ENCODE measurements at places on chromosomes 12 and 14. TPM values are rescaled to one million over a fixed set of nuclear protein-coding genes. Genes with fewer than 3 reads are reported as not detected.

The MIPOL1 gene
- 0.81 TPM for total RNA-seq

The BRAP gene
- 27.5 TPM for total RNA-seq

The SOCS2 gene
- total RNA-seq = 1.7 TPM

The RAPGEF3 gene
- total RNA-seq = 0.15 TPM

The KDM5A gene
- 134 TPM for total RNA-seq

The TMEM106C gene
- 42.7 TPM for total RNA-seq

The MYBPC1 gene
- not detected for total RNA-seq

- H3K4me3 ChIP-seq = no peak overlapping the region
- H3K36me3 ChIP-seq = no peaks in the 10 kb centered on the region
- no peak for DNase-seq
- H3K4me1 ChIP-seq = no peaks in the 10 kb centered on the region
- no peak overlapping the region for H3K27ac ChIP-seq
Observed at GRCh38 chr14:26707234-26707633, 109.4 kb upstream of the NOVA1 start.

GRCh38 chr12:62758216-62758615 lies 176.7 kb downstream of the PPM1H start:
- no peak overlapping the region for H3K4me3 ChIP-seq
- no peaks in the 10 kb centered on the region for H3K27me3 ChIP-seq
- no peak overlapping the region for H3K27ac ChIP-seq
- no peaks in the 10 kb centered on the region for H3K4me1 ChIP-seq
- DNase-seq = no peak
- H3K36me3 ChIP-seq = no peaks in the 10 kb centered on the region

DNA sequence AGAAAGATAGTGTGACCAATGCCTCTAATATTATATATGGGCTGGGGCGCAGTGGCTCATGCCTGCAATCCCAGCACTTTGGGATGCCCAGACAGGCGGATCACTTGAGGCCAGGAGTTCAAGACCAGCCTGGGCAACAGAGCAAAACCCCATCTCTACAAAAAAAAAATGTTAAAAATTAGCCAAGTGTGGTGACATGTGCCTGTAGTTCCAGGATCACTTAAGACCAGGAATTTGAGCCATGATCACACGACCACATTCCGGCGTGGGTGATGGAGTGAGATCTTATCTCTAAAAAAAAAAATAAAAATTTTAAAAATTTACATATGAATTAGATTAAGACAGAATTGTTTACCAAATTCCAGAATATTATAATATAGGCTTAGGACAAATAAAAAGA lies 12.0 kb downstream of the TM7SF3 start:
- H3K27me3 ChIP-seq = no peaks in the 10 kb centered on the region
- DNase-seq = no peak

GRCh38 chr12:68790081-68790951 lies 17.7 kb upstream of the MDM2 start:
- H3K36me3 ChIP-seq = no peaks in the 10 kb centered on the region
- no peaks in the 10 kb centered on the region for H3K4me1 ChIP-seq
- H3K27me3 ChIP-seq = no peaks in the 10 kb centered on the region
- no peak for DNase-seq

GRCh38 chr12:13177373-13177772 lies 19.2 kb upstream of the EMP1 start:
- H3K27ac ChIP-seq = no peak overlapping the region
- H3K4me3 ChIP-seq = no peak overlapping the region
- no peak for DNase-seq
- H3K4me1 ChIP-seq = peaks cover 23% of the 10 kb centered on the region

DNA sequence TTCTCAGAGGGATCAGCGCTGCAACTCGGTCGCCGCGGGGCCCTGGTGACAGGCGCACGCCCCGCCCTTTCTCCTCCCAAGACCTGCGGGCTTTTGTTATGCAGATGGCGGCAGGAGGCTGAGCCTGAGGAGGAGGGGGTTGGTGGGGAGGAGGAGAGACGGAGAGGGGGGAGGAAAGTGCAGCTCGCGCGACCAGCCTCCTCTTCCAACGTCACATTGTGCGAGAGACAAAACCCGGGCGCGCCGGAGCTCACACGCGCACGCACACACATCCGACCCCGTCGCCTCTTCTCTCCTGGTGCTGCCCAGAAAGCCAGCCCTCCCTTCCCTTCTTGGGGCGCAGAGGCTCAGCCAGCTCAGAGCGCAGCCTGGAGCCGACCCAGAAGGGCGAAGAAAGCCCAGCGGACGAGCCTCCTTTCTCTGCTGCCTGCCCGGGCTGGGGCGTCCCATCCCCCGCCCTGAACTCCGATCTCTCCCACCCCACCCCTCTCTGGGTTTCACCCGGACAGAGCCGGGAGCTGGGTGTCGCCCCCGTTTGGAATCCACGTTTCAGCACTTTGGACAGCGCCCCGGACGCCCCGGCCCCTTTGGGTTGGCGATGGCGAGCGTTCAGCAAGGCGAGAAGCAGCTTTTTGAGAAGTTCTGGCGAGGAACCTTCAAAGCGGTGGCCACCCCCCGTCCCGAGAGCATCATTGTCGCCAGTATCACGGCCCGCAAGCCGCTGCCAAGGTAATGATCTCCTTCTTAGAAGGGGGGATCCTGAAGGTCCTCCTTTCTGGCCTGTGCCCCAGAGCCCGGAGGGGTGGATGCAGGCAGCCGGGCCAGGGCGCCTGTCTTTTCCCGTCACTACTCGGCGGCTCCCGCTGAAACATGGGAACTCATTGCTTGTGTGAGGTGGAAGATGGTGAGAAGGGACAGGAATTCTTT lies at the start of gene SRRM4:
Gene SRRM4 (plus strand): TSS at position 257 of the 927 bp plus-strand sequence. CDS start 342 bp downstream, at position 599.
- no peaks in the 10 kb centered on the region for H3K36me3 ChIP-seq
- no peaks in the 10 kb centered on the region for H3K4me1 ChIP-seq

- H3K4me1 ChIP-seq = no peaks in the 10 kb centered on the region
- H3K27ac ChIP-seq = no peak within 1 kb of the TSS
- DNase-seq = no peak
- H3K27me3 ChIP-seq = peaks cover 13% of the 10 kb centered on the region
- no peak within 1 kb of the TSS for H3K4me3 ChIP-seq
Observed at GRCh38 chr12:63150713-63151622, at the start of gene AVPR1A. TSS of gene AVPR1A (minus strand) at chr12:63151201. CDS start at chr12:63150836, 365 bp downstream.

GRCh38 chr14:105529569-105530284 lies 3.3 kb downstream of the TMEM121 start:
- no peaks in the 10 kb centered on the region for H3K27me3 ChIP-seq
- peaks cover 29% of the 10 kb centered on the region for H3K4me1 ChIP-seq
- peak; percentile 33 for DNase-seq
- H3K27ac ChIP-seq = peak overlapping the region; percentile 21

GRCh38 chr12:91947459-91947858 lies 198.2 kb downstream of the BTG1 start:
- no peaks in the 10 kb centered on the region for H3K36me3 ChIP-seq
- H3K27me3 ChIP-seq = no peaks in the 10 kb centered on the region
- DNase-seq = no peak
- H3K4me3 ChIP-seq = no peak overlapping the region
- H3K4me1 ChIP-seq = peaks cover 15% of the 10 kb centered on the region

- no peak overlapping the region for H3K4me3 ChIP-seq
- no peaks in the 10 kb centered on the region for H3K36me3 ChIP-seq
- no peak overlapping the region for H3K27ac ChIP-seq
- H3K4me1 ChIP-seq = no peaks in the 10 kb centered on the region
Observed at GRCh38 chr12:66035288-66035966, 95.1 kb downstream of the LLPH start.

DNA sequence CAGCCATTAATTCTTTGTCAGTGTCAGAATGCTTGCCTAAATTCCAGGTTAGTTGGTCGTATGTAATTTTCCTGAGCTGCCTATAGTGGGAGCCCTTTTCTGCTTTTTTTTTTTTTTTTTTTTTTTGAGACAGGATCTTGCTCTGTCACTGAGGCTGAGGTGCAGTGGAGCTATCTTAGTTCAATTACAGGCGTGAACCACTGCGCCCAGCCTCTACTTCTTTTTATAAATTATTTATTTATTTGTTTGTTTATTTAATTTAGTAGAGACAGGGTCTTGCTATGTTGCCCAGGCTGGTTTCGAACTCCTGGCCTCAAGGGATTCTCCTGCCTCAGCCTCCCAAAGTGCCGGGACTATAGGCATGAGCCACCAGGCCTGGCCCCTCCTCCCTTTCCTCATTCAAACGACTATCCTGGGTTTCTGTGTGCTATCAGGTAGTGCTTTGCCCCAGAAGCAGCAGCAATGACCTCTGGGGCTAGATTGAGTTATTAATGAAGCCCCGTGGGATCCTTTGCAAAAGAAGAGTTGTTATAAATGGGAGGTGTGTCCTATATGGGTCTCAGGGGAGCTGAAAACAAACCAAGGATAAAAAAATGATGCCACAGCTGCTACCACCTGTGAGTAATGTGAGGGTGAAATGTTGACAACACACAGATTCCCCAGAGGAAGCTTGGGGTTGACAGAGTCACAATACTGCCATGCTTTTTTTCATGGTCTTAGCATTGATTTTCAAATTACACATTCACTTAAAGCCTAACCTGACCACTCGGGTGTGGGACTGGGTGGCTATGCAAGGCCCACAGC lies 34.6 kb upstream of the NFKBIA start:
- H3K4me1 ChIP-seq = no peaks in the 10 kb centered on the region
- H3K27ac ChIP-seq = no peak overlapping the region
- H3K27me3 ChIP-seq = no peaks in the 10 kb centered on the region
- H3K4me3 ChIP-seq = no peak overlapping the region
- H3K36me3 ChIP-seq = no peaks in the 10 kb centered on the region
- no peak for DNase-seq

DNA sequence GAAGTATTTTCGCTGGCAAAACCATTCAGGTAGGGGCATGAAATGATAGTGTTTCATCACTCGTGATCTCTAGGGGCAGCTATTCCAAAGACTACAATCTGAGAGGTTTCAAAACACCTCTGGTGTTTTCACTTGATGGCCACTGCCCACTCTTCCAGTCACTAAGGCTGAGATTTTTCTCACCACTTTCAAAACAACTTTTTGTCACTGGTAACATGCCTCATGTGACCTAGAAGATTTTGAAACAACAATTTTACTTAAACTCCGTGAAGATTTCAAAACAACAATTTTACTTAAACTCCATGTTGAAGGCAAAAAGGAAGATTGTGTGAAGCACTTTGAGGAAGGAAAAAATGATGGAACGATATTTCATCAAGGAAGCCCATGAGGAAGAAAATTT lies 1.2 kb upstream of the IRAK3 start:
- no peak overlapping the region for H3K4me3 ChIP-seq
- H3K36me3 ChIP-seq = no peaks in the 10 kb centered on the region
- H3K27ac ChIP-seq = no peak overlapping the region
- H3K4me1 ChIP-seq = peaks cover 4% of the 10 kb centered on the region
- no peaks in the 10 kb centered on the region for H3K27me3 ChIP-seq
- no peak for DNase-seq

GRCh38 chr14:59482541-59483331 lies 1.5 kb downstream of the L3HYPDH start:
- H3K36me3 ChIP-seq = no peaks in the 10 kb centered on the region
- no peaks in the 10 kb centered on the region for H3K27me3 ChIP-seq
- H3K27ac ChIP-seq = no peak overlapping the region
- H3K4me3 ChIP-seq = no peak overlapping the region

DNA sequence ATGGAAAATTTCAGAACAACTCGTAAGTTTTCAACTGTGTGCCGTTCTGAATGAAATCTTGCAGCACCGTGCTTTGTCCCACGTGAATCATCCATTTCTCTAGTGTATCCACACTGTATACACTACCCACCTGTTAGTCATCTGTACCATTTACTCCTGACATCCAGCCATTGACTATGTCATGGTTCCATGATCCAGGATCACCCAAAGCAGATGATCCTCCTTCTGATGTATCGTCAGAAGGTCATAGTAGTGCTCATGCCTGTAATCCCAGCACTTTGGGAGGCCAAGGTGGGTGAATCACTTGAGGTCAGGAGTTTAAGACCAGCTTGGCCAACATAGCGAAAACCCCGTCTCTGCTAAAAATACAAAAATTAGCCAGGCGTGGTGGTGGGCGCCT lies 122.9 kb downstream of the PPHLN1 start:
- H3K36me3 ChIP-seq = peaks cover 4% of the 10 kb centered on the region
- H3K4me1 ChIP-seq = no peaks in the 10 kb centered on the region
- DNase-seq = no peak
- H3K27ac ChIP-seq = no peak overlapping the region

- no peaks in the 10 kb centered on the region for H3K36me3 ChIP-seq
- no peak overlapping the region for H3K4me3 ChIP-seq
- no peaks in the 10 kb centered on the region for H3K27me3 ChIP-seq
- no peak overlapping the region for H3K27ac ChIP-seq
Observed at GRCh38 chr14:103819503-103820307, 27.7 kb downstream of the PPP1R13B start.

DNA sequence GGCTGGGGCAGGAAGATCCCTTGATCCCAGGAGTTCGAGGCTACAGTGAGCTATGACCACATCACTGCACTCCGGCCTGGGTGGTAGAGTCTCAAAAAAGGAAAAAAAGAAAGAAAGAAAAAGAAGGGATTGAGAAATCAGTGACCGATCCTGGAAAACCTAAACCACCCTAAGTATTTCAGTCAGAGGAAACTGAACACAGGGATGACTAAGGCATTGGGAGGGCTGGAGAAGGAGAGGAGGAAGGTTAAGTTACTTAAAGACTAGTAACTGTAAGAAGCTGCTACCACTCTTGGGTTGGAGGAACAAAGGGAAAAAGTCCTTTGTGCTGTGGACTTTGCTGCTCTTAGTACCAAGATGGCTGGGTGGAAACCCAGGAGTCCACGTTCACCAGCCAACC lies 10.6 kb downstream of the HHIPL1 start:
- H3K36me3 ChIP-seq = no peaks in the 10 kb centered on the region
- H3K27me3 ChIP-seq = peaks cover 11% of the 10 kb centered on the region
- no peaks in the 10 kb centered on the region for H3K4me1 ChIP-seq
- no peak overlapping the region for H3K27ac ChIP-seq
- DNase-seq = no peak

DNA sequence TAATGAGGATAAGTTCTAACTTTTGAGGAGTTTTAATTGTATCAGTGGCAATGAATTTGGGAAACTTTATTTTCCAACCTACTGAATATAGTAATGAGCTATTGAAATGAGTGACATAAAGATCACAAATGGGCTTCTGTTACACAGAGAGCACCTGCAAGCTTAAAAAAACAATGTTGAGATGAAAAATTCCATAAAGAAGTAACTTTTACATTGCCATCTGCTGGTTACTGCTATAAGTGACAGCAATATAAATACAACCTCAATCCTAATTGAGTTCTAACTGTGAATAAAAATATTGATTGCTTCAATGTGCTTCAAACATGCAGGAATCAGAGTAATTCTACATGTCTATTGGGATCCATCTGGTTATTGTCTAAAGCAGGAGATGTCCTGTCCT lies 14.2 kb downstream of the WIF1 start:
- no peaks in the 10 kb centered on the region for H3K27me3 ChIP-seq
- no peaks in the 10 kb centered on the region for H3K36me3 ChIP-seq
- H3K4me1 ChIP-seq = no peaks in the 10 kb centered on the region
- no peak for DNase-seq

DNA sequence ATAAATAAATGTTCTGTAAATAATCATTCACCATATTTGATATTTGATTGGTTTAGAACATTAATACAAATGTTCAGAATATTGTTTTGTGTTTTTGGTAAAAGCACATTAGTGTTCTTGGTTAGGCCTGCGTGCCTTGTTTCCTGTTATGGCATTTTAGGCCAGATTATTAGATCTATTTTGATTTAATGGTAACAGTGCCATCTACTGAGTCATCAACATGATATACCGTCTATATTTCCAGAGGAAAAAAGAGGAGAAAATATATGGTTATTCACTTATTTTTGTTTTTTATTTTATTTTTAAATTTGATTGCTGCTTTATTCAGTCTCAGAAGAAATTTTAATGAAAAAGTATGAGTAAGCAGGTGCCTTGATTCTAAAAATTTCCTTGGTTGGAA lies 60.3 kb downstream of the GPHN start:
- no peaks in the 10 kb centered on the region for H3K4me1 ChIP-seq
- no peak overlapping the region for H3K4me3 ChIP-seq
- no peak overlapping the region for H3K27ac ChIP-seq
- H3K27me3 ChIP-seq = no peaks in the 10 kb centered on the region
